WTC11 (cell line): ENCODE measurements at places on chromosomes 5 and 9.

DNA sequence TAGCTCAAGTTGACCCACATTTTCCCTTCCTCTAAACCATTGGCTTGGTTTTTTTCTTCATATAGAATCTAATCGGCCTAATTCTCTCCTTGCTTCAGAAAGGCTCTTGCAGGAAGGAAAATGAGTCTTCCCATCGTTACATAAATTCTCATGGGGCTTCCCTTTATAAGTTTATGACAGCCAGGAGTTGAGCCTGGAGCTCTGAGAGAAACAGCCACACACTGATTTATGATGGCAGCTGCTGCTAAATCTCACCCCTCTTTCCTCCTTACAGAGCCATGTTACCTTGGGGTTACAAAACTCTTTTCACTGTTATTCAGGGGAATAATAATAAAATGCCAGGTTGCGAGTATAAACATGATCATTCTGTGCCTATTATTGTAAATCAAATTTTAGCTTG is 5.2 kb upstream of the RNF14 start:
- DNase-seq, result no peak

DNA sequence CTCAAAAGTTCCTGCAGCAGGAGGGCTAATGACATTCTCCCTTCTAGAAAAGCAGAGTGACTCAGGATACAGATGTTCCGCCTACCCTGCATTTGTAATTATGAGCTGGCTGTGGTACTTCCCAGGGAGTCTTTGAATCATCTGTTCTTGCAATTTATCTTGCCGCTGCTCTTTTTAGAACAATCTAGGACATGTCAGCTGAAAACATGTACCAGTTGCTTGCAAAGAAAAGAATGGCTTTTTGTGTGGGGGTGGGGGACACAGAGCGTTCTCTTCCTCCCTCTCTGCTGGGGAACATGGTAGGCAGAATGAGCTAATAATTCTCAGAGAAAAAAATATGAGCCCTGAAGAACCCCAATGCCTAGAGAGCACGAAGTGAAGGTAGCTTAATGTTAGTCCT is 51.7 kb upstream of the TUT7 start:
- no peak for DNase-seq

DNA sequence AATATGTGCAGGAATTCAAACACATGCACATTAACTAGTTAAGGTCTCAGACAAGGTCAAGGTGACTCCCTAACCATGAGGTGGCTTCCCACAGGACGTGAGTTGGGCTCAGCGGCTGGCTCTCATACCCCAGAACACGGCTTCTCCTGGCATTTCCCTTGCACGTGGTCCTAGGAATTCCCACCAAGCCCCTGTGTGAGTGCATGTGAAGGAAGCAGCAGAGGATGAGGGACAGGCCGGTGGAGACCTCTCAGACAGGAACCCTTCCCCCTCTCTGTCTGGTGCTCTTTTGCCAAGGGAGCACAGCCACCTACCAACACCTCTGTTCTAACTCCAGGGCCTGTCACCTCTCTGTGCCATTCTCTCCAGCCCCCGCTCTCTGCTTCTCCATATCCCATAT is 271.0 kb downstream of the FSTL4 start:
- DNase-seq, result no peak

DNA sequence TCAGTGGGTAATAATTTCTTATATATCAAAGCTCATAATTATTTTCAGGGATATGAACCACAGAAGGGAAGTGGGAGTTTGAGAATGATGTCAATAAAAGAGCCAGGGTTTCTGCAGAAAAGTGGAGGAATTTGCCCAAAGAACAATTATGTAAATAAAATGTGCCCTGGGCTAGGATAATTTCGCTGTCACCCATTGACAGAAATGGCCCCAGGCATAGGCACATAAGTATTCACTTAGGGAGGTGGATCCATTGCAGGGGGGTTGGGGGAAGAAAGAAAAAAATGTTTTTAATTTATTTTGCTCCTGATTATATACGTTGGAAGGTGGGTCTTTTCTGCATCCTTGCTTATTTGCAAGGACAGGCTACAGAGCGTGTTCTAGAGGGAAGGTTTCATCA is 135.1 kb upstream of the IRX2 start:
- DNase-seq, result no peak

DNA sequence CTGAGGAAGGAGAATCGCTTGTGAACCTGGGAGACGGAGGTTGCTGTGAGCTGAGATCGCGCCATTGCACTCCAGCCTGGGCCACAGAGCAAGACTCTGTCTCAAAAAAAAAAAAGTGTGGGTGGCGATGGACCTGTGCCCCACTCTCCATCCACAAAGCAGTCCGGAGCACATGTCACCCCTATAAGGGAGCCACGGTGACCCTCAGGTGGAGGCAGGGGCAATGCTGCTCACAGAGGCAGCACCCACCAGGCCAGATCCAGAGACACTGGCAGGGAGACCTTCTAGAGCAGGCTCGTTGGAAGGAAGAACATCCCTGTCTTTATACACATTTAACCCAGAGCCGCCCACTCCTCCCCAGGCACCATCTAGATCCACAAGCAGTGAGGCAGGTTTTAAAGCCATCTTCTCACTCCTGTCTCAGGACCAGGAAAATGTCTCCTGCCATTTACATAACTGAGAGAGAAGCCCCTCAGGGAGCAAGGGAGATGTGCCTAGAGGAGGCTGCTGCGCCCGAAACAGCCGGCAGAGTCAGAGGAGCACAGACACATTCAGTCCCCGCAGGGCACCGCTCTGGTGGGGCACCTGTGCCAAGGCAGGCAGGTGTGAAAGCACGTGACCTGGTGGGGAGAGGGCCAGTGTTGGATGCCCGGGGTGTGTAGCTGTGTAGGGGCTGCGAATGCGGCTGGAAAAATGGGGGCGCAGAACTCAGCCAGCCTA is 31.6 kb upstream of the ADAMTS2 start:
- DNase-seq, result no peak

DNA sequence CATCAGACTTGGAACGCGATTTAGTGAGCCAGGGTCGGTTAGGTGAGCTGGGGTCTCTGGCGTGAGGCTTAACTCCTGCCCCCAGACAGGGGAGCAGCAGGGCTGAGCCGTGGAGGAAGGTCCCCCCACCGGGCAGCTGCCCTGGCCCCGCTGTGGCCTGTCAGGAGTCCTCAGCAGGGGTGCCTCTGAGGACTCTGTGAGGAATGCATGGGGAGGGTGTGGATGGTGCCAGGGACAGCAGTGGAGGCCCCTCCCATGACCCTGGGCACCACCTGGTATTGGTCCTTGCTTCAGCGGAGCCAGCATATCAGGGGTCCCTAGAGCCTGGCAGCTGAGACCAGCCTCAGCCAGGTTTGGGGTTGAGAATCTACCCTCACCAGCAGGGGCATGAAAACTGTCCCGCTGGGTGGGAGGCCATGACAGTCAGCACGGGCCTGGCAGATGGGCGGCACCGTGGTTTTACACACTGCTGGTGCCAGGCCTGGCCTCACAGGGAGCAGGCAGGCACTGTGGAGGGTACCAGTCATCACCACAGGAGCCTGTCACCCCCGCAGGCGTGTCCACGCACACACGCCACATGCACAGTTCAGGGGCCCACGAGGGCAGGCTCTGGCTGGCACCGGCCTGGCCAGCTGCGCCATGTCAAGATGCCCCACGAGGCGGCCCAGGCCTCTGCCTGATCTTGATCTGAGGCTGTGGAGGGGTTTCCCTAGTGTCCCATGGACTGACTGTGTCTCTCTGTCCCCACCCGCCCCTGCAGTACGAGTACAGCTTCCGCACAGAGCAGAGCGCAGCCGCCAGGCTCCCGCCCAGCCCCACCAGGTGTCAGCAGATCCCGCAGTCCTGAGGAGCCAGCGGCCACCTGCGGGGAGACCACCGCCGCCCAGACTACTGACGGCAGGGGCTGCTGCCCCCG is 111.1 kb upstream of the LMX1B start:
- peak; percentile 50 for DNase-seq

DNA sequence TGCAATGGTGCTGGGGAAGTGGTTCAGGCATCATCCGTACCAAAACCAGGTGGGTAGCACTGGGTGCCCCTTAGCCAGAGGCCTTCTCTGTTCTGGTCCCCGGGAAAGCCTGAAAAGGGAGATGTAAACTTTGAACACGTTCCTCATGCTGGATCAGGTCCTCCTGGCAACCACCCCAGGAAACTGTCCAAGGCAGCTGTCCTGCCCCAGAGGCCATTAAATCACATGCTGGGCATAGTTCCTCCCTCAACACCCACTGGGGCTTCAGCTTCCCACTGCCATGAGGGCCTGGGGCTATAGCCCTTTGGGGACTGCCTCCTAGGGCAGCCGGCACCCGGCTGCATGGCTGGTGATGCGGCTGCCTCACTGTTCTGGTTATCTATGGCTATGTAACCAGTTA is 228.9 kb upstream of the MVB12B start:
- DNase-seq, result no peak

- no peak for DNase-seq
Observed at GRCh38 chr5:179825655-179826182, 5.0 kb downstream of the SQSTM1 start.

DNA sequence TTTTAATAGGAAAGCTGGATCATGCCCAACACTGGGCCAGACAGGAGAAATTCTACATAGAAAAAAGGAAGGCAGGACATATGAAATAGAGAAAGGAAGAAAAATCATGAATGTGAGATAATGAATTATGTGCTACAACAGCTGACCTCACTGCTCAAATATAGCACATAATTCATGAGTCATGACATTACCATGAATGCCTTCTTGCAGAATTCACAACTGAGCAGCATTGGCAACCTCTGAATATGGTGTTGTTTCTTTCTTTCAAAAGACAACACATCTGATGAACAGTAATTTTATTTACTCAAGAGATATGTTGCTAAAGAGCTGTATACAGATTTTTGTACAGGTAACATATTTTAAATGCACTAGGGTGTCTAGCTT is 34.4 kb downstream of the APBA1 start:
- DNase-seq, result no peak

DNA sequence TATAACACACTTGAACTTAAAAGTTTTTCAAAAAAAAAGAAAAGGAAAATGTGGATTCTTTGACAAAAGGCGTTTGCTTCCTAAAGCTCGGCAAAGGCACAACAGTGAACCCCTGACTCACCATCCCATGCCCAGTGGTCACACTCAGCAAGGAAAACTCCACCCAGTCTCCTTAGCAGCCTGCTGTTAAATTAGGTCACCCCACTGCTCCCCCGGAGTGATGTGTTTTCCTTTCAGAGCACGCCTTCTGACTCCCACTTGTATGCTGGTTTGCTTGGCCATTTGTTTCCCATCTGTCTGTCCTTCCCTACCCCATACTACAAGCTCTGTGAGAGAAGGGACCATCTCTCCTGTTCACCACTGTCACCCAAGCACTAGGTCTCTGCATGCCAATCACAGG is 23.8 kb downstream of the RETREG1 start:
- DNase-seq, result no peak

GRCh38 chr5:148499452-148499851 is 115.7 kb downstream of the FBXO38 start:
- DNase-seq, result no peak

GRCh38 chr5:173457482-173457881 is 129.3 kb upstream of the STC2 start:
- no peak for DNase-seq

DNA sequence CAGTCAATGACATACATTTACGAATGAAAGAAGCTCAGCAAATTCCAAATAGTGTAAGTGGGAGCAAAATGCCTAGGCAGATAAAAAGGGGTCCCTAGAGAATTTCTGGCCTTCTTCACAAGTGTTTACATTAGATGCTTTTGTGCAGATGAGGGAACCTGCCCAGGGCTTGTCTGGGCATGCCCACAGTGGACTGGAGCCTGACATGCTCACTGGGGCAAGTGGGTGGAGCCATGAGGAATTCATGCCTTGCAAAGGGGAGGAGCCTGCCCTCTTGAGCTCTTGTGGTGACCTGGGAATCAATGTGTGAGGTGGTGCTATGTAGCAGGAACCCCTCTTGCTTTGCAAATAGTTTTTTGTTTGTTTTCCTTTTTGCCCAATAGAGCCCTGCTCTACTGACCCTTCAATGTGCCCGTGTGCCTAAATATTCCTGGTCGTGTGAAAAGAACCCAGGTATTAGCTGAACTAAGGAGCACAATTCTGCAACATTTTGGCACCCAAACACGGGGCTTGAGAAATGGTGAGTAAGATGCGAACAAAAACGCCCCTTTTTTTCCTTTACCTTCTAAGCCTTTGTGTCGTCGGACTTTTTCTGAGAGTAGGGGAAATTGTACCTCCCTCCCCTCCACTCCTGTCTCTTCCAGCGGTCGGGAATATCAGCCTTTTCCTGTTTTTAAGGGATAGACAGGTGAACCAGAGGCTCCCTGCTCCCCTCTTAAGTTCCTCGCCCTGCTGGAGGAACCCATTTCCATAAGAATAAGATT is 433.8 kb upstream of the CDH9 start:
- peak; percentile 85 for DNase-seq

- no peak for DNase-seq
Observed at GRCh38 chr5:135038205-135038812, 4.3 kb upstream of the PITX1 start.

DNA sequence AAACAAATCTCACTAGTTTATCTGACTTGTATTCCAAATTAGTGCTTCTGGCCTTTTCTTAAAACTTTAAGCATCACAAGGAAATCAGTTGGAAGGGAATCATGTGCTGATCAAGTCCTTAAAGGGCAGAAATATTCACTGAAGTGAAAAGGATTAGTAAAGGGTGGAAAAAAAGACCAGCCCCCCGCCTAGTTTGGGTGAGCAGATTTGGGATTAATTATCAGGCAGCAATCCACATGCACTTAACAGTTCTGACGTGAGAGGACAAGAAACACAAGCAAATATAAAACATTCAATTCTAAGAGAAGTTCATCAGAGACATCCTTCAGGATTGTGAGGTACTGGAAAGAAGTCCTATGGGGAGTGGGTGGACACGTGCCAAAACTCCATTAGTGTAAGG is at the start of gene TYRP1:
Gene TYRP1 (plus strand): TSS at position 245 of the 400 bp plus-strand sequence. CDS start 612 bp downstream, outside the sequence.
- DNase-seq, result no peak

GRCh38 chr9:125407432-125407973 is 145.9 kb downstream of the GAPVD1 start:
- no peak for DNase-seq

- no peak for DNase-seq
Observed at GRCh38 chr9:35905912-35906679, at the start of gene HRCT1. HRCT1 (plus strand) TSS chr9:35906202; CDS start chr9:35906288, 86 bp downstream.

GRCh38 chr5:171596391-171596878 is 177.0 kb downstream of the FGF18 start:
- DNase-seq, result peak; percentile 57

DNA sequence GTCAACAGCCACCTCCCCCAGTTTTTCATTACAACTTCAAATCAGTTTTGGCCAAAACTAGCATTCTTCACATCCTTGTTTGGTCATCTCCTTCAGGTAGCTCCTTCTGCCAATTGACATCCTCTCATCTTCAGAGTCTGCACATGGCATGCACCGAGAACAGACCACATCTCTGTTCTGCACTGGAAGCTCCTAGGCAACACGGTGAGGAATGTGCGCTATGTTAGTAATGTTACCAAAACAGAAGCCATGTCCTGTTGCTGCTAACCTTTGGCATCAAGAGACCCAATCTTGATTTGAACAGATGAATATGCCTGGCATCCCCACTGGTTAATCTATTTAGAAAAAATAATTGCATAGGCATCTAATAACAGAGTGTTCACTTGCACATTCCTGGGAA is 5.1 kb upstream of the HK3 start:
- DNase-seq, result no peak

- DNase-seq, result no peak
Observed at GRCh38 chr5:54457094-54457862, 1.8 kb downstream of the HSPB3 start.
